ENCODE measurements at places on chromosomes 1 and 21. TPM values are rescaled to one million over a fixed set of nuclear protein-coding genes. Genes with fewer than 3 reads are reported as not detected.

KIF21B gene
- total RNA-seq, result 1.4 TPM

NECTIN4 gene
- 25.0 TPM for total RNA-seq

FLG2 gene
- total RNA-seq, result not detected

OLIG2 gene
- not detected for total RNA-seq

ANGPTL3 gene
- total RNA-seq, result not detected

ELAPOR1 gene
- 0.99 TPM for total RNA-seq

GPA33 gene
- total RNA-seq, result 0.17 TPM

MAP1LC3C gene
- 1.2 TPM for total RNA-seq

CATSPER4 gene
- total RNA-seq, result not detected

SFN gene
- total RNA-seq, result 97.9 TPM

PCNX2 gene
- total RNA-seq, result 28.9 TPM

FAM78B gene
- not detected for total RNA-seq

ASAP3 gene
- 41.3 TPM for total RNA-seq

ANXA9 gene
- 0.30 TPM for total RNA-seq

KLF17 gene
- total RNA-seq, result not detected

ST6GALNAC3 gene
- total RNA-seq, result 0.50 TPM

HPCA gene
- total RNA-seq, result 0.05 TPM

MATN1 gene
- total RNA-seq, result not detected

TMPRSS15 gene
- total RNA-seq, result not detected

CYYR1 gene
- total RNA-seq, result 1.5 TPM

SERTAD4 gene
- total RNA-seq, result 4.0 TPM

DIRAS3 gene
- total RNA-seq, result 0.17 TPM

ADAMTS1 gene
- 130 TPM for total RNA-seq

AIRE gene
- total RNA-seq, result not detected

NAV1 gene
- total RNA-seq, result 17.1 TPM

SH2D5 gene
- total RNA-seq, result 9.0 TPM

FCGR1A gene
- not detected for total RNA-seq

TRPM2 gene
- 0.52 TPM for total RNA-seq
